ENCODE measurements at places on chromosomes 5 and 9. TPM values are rescaled to one million over a fixed set of nuclear protein-coding genes. Genes with fewer than 3 reads are reported as not detected.

- no peaks in the 10 kb centered on the region for H3K36me3 ChIP-seq
- H3K27ac ChIP-seq, result no peak overlapping the region
- peaks cover 3% of the 10 kb centered on the region for H3K4me1 ChIP-seq
- H3K27me3 ChIP-seq, result no peaks in the 10 kb centered on the region
Observed at GRCh38 chr9:20593537-20593936, 28.8 kb downstream of the MLLT3 start.

DNA sequence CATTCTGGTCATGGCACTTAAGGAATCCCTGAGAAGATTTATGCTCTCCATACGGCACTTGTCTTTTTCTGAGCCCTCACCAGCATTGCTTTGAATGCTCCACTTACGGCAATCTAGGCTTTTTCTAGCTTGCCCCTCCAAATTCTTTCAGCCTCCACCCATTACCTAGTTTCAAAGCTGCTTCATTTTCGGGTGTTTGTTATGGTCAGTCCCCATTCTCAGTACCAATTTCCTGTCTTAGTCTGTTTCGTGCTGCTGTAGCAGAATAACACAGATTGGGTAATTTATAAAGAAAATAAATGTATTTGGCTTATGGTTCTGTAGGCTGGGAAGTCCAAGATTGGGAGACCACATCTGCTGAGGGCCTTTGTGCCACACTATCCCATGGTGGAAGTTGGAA lies 42.0 kb downstream of the ARHGEF28 start:
- H3K27ac ChIP-seq, result no peak overlapping the region
- H3K4me3 ChIP-seq, result no peak overlapping the region
- H3K36me3 ChIP-seq, result no peaks in the 10 kb centered on the region
- no peaks in the 10 kb centered on the region for H3K27me3 ChIP-seq
- peaks cover 10% of the 10 kb centered on the region for H3K4me1 ChIP-seq
- no peak for DNase-seq

DNA sequence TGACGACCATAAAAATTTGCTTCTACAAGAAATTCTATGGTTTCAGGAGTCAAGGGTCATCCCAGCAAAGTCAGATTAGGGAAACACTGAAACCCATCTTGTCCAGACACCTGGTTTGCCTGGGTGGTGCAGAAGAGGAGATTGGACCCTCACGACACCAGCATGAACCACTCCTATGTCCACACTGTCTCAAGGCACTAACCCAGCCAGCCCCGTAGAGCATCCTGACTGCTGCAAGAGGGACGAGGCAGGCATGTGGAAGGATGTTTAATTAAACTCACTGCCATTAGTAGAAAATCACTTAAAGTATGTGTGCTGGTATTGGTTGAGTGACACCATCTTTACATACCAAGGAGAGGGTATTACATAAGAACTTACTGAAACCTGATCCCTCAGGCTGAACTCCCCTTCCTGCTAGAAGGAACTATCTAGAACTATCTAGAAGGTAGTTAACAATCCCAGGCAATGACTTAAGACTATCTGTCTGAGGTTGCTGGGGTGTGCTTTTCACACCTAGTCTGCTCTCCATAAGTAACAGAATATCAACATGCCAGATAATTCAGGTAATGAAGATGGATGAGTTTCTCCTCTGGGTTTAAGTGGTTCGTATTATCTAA lies 93.6 kb downstream of the SEMA6A start:
- H3K36me3 ChIP-seq, result no peaks in the 10 kb centered on the region
- no peaks in the 10 kb centered on the region for H3K4me1 ChIP-seq
- no peak overlapping the region for H3K27ac ChIP-seq
- no peak for DNase-seq
- no peak overlapping the region for H3K4me3 ChIP-seq
- H3K27me3 ChIP-seq, result no peaks in the 10 kb centered on the region

- no peaks in the 10 kb centered on the region for H3K27me3 ChIP-seq
- DNase-seq, result no peak
- H3K27ac ChIP-seq, result no peak overlapping the region
- H3K4me3 ChIP-seq, result no peak overlapping the region
- H3K4me1 ChIP-seq, result no peaks in the 10 kb centered on the region
Observed at GRCh38 chr9:87556039-87556438, 58.4 kb downstream of the DAPK1 start.

DNA sequence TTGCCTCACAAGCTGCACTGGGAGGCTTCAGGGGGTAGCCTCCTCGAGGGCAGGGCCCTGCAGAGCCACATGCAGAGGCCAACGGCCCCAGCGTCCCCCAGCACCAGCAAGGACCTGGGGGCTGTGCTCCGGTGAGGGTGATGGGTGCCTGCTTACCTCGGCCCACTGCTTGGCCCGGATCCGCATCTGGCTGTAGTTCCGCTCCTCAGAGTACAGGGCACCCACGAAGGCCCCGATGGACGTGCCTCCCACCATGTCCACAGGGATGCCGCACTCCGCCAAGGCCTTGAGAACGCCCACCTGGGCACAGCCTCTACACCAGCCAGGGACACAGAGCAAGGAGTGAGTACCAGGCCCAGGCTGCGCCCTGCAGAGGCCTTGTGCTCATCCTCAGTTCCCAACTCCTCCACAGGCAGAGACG lies 8.0 kb upstream of the NSMF start:
- H3K36me3 ChIP-seq, result no peaks in the 10 kb centered on the region
- H3K27me3 ChIP-seq, result no peaks in the 10 kb centered on the region
- no peak for DNase-seq
- no peak overlapping the region for H3K4me3 ChIP-seq

DNA sequence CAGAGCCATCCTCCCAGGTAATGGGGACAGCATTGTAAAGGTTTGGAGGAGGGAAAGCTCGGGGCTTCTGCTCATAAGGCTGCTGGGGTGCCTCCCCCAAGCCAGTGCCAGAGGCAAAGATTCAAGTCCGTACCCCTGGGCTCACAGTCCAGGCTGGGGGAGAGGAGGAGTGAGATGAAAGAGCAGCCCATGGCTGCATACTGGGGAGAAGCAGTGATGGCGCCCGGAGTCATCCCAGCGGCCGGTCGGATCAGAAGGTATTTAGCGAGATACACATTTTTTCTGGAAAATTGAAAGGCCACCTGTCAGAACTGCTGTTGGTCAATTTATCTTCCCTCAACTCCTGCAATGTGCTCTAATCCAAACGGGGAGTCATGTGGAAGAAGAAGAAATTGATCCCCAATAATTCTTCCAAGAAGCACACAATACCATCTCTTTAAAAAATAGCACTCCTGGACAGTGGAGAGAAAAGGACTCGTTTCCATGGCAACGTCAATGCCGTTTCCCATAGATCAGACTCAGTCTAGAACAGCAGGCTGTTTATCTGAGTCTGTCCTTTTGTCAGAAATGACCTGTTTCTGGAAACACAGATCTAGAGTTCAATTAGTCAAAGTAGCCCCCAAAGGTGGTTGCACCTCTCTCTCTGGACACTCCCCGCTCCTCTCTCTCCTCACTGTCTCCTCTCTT lies 65.9 kb downstream of the NSG2 start:
- no peaks in the 10 kb centered on the region for H3K36me3 ChIP-seq
- no peaks in the 10 kb centered on the region for H3K4me1 ChIP-seq
- H3K4me3 ChIP-seq, result no peak overlapping the region
- peak; percentile 24 for DNase-seq

DNA sequence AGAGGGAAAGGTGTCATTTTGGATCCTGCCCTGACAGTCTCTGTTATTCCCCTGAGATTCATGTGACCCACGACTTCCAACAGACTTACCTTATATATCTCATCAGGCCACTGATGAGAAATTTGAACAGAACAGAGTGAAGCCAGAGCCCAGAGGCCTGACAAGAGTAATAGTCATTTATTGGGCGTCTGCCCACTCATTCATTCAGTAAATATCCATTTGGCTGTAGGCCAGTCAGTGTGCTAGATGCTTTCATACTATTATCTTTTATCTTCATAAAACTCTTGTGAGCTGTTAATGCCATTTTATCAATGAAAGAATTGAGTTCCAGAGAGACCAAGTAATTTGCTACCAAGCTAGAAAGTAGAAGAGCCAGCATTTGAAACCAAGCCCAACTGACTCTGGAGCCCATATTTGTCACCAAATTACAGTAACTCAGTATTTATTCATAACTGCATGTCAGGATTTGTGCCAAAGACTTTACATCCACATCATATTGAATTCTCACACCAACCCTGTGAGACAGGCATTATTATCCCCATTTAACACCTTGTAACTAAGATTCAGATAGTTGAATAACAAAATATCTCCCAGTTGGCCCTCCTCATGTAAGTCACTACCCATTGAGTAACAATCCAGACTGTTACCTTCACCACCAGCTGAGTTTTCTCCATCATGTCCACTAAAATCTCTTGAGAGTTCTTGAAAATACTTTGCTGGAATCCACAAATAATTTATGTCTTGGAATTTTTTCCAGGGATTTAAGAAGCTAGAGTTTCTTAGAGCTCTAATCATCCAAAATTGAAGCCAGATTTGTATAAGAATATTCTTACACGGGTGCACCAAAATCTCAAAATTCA lies 2.5 kb downstream of the PTPDC1 start:
- no peaks in the 10 kb centered on the region for H3K4me1 ChIP-seq
- DNase-seq, result no peak
- no peak overlapping the region for H3K4me3 ChIP-seq
- no peaks in the 10 kb centered on the region for H3K36me3 ChIP-seq

DNA sequence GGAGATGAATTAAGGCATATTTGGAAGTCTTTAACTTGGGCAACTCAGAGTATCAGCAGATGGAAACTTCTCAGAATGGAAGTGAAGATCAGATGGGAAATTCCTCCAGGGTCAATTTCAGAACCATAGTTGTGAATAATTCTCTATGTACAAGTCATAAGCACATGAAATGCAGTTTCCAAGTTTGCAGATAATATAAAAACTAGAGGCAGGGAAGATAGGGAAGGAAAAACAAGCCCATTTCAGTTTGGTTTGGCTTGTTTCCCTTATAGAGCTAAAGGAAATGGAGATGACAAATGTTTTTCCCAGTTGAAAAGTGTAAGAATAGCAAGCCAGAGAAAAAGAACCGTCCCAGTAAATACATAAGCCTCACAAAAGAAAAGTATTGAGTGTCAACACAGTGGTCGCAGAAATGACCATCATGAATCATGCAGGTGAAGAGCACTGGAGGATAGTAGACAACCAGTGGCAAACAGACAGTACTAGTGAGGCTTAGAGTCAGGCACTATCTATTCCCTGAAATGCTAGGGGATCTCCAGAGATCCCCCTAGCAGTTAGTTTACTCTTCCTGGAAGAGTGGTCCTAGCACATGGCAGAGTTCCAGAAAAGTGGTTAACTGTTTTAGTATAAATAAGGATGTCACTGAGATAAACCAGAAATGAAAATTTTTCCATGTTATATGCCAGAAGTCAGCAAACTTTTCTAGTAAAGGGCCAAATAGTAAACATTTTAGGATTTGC lies 245.9 kb downstream of the SAXO1 start:
- H3K27me3 ChIP-seq, result no peaks in the 10 kb centered on the region
- no peaks in the 10 kb centered on the region for H3K36me3 ChIP-seq
- no peak for DNase-seq
- H3K27ac ChIP-seq, result peak overlapping the region; percentile 77
- no peak overlapping the region for H3K4me3 ChIP-seq
- peaks cover 12% of the 10 kb centered on the region for H3K4me1 ChIP-seq

- H3K4me3 ChIP-seq, result no peak overlapping the region
- no peaks in the 10 kb centered on the region for H3K4me1 ChIP-seq
- H3K27ac ChIP-seq, result no peak overlapping the region
- H3K36me3 ChIP-seq, result no peaks in the 10 kb centered on the region
- no peak for DNase-seq
Observed at GRCh38 chr5:75640395-75640794, 29.1 kb downstream of the ANKDD1B start.

- no peaks in the 10 kb centered on the region for H3K36me3 ChIP-seq
- no peak for DNase-seq
- H3K27ac ChIP-seq, result no peak overlapping the region
- no peaks in the 10 kb centered on the region for H3K27me3 ChIP-seq
- no peak overlapping the region for H3K4me3 ChIP-seq
Observed at GRCh38 chr9:2359891-2360471, 261.6 kb upstream of the VLDLR start.

DNA sequence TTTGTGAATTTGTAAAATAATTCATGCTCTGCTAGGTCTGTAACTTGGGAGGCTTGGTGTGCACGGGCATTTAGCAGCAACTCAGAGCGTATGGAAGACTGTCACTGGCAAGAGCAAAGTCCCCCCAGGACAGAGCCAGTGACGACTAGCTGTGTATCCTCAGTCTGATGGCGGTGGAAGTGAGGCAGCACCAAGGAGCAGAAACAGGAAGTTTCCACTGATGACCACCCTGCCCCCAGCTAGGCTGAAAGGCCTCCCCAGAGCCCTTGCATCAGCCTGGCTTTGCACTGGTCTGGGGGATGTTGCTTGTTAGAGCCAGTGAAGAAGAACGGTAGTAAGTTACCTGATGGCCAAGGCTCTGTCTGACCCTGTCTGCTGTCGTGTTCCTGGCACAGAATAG lies 66.8 kb upstream of the ABL1 start:
- H3K36me3 ChIP-seq, result no peaks in the 10 kb centered on the region
- H3K27ac ChIP-seq, result no peak overlapping the region
- DNase-seq, result no peak

- no peak overlapping the region for H3K4me3 ChIP-seq
- H3K27me3 ChIP-seq, result no peaks in the 10 kb centered on the region
- no peaks in the 10 kb centered on the region for H3K4me1 ChIP-seq
- DNase-seq, result no peak
- no peak overlapping the region for H3K27ac ChIP-seq
- H3K36me3 ChIP-seq, result no peaks in the 10 kb centered on the region
Observed at GRCh38 chr5:36058776-36059175, 7.9 kb downstream of the UGT3A2 start.

DNA sequence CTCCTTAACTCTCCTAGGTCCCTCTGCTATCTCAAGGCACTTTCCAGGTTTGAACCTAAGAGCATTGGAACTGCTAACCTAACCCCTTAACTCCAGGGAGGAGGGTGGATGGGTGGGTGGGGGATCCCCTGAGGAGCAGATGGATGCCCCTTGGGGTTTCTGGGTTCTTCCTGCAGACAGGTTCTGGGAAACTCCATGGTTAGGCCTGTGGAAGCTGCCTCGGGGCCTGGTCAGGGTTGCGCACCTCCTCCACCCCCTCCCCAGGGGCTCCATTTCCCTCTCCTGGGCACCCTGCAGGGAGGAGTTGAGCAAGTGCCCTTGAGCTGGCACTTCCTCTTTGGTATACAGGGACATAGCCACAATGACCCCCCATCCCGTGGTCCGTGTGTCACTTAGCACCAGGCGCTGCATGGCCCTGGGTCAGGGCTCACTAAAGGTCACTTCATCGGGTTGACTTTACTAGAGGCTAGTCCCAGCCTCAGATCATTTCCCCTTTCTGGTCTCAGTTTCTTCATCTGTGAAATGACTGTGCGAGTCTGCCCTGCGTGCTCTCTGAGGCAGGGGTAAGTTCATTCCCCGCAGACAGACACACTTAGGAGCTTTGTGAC lies 16.0 kb downstream of the CXXC5 start:
- no peak overlapping the region for H3K4me3 ChIP-seq
- peak overlapping the region; percentile 96 for H3K27ac ChIP-seq
- H3K27me3 ChIP-seq, result no peaks in the 10 kb centered on the region
- no peaks in the 10 kb centered on the region for H3K36me3 ChIP-seq
- DNase-seq, result peak; percentile 71
- peaks cover 83% of the 10 kb centered on the region for H3K4me1 ChIP-seq

IL13 gene
- total RNA-seq, result not detected

PCDHAC1 gene
- 0.32 TPM for total RNA-seq

C5orf52 gene
- not detected for total RNA-seq

FAM153A gene
- not detected for total RNA-seq

GGTA1 gene
- 2.6 TPM for total RNA-seq

MYOT gene
- 12.3 TPM for total RNA-seq

C1QTNF3 gene
- 1.3 TPM for total RNA-seq

RLN2 gene
- not detected for total RNA-seq

HAVCR2 gene
- 1.7 TPM for total RNA-seq

PCDHGA10 gene
- total RNA-seq, result 4.4 TPM

TEX48 gene
- not detected for total RNA-seq

Measured in ascending aorta (tissue), 2 donors.